SHP77 treated with DMSO at 0.1 percent for 48 hours (cell line): ENCODE measurements at places on chromosomes 1 and 21.
A peak's percentile ranks its signal among the peaks of the same experiment; 100 is the strongest.

DNA sequence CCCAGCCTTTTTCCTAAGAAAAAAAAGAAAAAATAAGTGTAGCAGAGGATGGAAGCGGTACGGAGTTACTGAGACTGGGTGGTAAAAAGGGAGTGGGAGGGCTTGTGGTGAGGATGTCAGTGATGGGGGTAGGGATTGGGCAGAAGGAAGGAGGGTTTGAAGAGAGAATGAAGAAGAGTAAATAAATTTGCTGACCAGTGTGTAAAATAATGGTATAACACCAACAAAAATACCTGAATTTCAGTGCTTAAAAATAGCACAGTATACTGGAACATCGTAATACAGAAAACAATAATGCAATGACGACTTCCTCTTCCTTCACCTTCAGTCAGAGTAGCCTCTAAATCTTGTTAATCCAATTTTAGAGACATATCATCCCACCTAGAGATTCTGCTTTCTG lies 18.8 kb upstream of the SYPL2 start:
- DNase-seq: no peak

- no peak for DNase-seq
These were observed 3.2 kb downstream of the LAD1 start for GRCh38 chr1:201395936-201396335.

- DNase-seq: peak; percentile 72
These were observed 27.8 kb upstream of the RNF187 start for GRCh38 chr1:228459091-228459993.

DNA sequence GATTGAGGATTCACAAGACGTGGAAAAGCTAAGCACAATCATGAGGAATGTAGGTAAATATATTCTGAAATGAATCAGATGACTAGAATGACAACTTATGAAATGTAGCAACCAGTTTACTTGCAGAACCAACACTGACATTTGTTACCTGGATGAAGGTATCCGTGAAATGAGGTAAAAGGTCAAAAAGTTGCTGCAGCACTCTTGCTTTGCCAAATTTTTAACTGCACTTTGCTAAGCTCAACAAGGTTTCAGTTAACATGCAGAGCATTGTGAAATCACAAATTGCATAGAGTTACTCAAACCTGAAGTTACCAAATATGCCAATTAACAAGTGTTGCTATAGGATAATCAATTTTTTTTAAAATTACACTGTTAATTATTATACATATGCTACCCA lies 1280.1 kb downstream of the KCNT2 start:
- DNase-seq: no peak

DNA sequence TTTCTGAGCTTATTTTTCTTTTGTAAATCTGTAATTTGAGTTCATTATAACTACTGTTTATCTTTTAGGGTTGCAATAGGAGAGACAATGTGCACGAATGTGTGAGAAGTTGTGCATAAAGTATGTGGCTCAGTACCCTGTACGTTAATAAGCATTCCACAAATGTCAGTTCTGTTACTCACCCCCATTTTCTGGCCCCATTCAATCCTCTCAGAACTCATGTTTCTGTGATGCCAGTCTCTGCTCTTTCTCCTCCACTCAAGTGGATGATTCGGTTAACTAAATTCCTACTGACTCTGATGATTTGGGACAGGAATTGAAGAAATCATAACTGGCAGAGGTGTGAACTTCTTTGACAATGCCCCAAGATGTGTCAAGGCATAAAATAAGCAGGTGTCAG lies 10.2 kb upstream of the DMRTB1 start:
- DNase-seq: no peak

- DNase-seq: no peak
These were observed 130.8 kb downstream of the LYPLAL1 start for GRCh38 chr1:219304227-219305226.
